ENCODE measurements at places on chromosomes 7 and 10.
A peak's percentile ranks its signal among the peaks of the same experiment; 100 is the strongest.

GRCh38 chr10:59792812-59793211, 39.6 kb upstream of the MRLN start:
- DNase-seq = no peak

DNA sequence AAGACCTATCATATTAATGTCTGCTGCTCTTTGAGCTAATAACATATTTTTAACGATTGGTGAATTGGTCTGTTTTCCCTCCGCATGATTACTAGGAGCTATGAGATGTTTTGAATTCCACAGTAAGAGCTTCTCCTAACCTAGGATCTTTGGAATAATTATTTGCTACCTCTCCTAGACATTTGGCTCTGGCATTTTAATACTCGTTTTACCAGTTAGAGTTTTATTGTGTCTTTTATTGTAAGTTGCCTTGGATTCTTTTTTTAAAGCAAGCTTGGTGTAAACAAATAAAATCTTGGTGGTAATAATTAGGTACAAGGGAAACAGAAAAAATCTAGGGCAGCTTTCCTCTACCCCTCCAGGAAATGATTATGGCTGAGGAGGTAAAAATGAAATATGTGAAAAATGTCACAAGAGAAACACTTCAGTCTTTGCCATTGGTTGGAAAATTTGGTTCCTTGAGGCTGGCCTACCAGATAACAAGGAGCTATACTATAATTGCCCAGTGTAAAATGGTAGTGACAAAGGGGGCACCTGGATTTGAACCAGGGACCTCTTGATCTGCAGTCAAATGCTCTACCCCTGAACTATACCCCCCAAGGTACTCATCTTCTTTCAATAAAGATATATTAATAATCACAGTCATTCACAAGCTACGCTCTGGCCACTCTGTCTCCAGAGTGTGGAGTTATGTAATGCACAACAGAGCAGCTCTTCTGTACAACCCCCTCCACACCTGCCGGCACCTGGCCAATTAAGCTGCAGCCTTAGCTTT, 85.4 kb downstream of the ZNF777 start:
- no peak for DNase-seq

GRCh38 chr7:141359740-141360415, 191.3 kb upstream of the AGK start:
- no peak for DNase-seq

DNA sequence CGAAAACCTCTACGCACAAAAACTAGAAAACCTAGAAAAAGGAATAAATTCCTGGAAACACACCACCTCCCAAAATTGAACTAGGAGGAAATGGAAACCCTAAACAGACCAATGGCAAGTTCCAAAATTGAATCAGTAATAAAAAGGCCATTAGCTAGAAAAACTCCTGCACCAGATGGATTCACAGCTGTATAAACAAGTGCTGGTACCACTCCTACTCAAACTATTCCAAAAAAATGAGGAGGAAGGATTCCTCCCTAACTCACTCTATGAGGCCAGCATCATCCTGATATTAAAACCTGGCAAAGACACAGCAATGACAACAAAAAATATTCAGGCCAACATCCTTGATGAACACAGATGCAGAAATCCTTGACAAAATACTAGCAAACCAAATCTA, 228.2 kb downstream of the CHRM2 start:
- DNase-seq = no peak

DNA sequence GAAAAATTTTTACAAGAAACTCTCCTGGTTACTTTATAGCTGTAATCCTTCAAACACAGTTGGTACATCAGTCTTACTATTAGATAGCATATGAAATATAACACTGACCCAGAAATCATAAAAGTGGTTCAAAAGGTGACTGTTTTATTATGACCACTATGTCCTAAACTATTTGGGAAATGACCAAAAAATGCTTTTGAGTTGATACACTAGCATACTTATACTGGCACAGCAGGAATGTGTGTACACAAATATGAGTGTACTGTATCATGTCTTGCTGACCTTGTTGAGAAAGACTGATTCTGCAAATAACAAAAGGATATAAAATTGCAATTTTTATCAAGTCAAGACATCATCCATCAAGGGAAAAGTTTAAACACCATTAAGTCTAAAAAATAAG, 24.3 kb downstream of the CSTF2T start:
- DNase-seq = no peak

DNA sequence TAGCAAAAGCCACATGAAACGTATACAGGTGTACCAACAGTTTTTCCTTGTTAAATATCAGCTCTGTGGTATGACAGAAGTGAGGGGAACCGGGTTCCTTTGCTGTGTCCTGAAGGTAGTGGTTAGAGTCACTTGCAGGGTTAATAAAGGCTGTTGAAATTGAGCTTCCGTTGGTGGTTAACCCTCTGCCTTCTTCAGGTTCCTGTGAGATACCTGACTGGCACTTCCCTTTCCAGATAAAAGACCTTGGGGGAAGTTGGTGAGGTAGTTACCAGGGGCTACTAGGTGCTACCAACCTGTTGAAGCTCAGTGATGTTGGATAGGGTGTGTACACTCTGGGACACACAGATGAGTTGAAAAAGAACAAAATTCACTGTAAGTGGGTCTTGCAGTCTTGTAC, 384.1 kb downstream of the GATA3 start:
- DNase-seq = no peak

DNA sequence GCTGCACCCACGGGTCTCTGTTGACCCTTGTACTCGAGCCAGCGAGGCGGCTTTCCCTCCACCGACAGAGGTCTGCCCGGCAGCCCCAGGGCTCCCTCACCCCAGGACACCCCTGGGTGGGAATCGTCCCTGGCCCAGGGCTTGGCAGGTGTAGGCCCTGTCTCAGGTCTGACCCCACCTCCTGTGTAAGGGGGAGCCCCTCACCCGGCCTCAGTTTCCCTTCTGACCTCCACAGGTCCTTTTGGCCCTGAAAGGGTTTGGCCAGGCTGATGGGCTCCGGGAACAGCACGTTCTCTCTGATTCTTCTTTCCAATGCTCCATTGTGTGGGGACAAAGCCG, 25.0 kb upstream of the ELFN1 start:
- DNase-seq = no peak

- no peak for DNase-seq
Observed at GRCh38 chr10:80540618-80540980, 2.9 kb downstream of the SH2D4B start.

DNA sequence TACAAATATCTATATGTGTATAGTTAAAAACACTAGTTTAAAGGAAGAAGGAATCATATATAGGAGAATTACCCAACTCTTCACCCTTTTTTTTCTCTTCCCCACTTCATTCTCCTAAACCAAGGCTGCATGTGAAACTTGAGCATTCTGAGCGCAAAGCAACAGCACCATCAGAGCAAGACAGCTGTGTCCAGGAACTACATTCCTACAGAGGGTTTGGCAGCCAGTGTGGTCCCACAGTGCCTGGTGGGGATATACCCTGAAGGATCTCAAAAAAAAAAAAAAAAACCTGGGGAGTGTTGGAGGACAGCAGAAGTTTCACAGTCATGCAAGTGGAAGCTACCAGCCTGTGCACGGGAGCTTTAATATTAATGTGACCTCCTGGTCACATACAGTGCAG, 310.4 kb downstream of the CTNNA3 start:
- no peak for DNase-seq

DNA sequence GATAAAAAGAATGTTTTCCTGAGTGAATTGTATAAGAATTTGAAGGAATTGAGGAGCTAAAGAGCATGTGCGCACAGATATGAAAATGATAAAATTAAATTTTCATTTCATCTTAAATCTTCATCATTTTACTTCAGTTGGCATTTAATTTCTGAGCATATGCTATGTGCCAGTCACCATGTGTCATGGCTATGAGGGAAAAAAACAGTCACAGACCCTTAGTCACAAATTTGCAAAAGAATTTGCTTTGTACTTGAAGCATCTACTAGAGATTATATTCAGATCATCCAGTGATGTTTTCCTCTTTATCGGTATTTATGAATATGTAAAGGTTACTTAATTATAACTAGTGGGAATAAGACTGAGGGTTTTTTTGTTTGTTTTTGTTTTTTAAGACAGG, 29.8 kb downstream of the VCL start:
- DNase-seq = no peak

- DNase-seq = no peak
Observed at GRCh38 chr10:99937630-99938029, 72.1 kb downstream of the DNMBP start.

DNA sequence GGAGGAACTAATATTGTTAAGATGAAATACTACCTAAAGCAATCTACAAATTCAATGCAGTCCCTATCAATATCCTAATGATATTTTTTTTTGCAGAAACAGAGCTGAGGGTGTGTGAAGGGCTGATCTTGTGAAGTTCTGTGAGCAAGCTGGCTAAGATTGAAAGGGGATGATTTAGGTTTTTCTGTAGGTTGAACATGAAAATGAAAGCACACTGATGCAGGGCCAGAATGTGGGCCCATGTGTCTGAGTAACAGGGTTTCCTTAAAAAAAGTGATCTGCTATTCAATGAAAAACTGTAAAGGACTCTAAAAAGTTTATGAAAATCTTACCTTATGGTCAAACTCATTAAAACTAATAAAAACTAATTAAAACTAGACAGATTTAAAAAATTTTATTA, 47.4 kb downstream of the GRB10 start:
- no peak for DNase-seq

DNA sequence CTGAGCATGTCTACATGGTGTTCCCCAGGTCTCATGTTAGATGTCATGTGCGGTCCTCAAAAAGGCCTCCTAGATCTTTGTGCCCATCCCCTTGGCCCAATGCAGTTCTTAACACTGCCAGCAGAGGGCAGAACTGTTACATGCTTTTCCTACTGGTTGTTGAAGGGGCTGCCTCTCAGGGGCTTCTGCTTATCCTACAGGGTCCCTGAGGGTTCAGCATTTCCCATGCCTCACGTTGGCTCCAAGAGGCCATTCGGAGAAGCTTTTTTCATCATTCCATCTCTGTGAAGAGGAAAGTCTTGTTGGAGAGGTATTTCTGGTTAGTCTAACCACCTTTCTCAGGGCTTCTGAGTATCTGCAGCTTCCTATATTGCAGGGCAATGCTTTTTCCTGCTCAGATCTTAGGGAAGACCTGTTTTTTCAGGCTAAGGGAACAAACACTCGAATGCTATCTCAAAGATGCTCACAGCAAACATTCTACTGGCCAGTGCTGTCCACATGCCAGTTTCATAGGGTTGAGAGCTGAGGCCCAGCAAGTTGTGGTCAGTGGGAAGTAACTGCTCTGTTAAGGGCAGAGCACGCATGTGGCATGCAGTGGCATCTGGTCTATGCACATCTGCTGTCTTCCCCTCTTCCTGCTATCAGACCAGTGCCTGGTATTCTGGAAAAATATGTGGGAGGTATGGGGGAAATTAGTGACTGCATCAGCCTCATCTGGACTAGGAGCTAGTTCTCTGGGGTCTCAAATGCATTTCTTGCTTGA, 31.5 kb downstream of the MBL2 start:
- DNase-seq = peak; percentile 68

GRCh38 chr7:23184709-23185359, 3.0 kb downstream of the NUP42 start:
- DNase-seq = peak; percentile 73
